ENCODE measurements at places on chromosomes 1 and 21.

DNA sequence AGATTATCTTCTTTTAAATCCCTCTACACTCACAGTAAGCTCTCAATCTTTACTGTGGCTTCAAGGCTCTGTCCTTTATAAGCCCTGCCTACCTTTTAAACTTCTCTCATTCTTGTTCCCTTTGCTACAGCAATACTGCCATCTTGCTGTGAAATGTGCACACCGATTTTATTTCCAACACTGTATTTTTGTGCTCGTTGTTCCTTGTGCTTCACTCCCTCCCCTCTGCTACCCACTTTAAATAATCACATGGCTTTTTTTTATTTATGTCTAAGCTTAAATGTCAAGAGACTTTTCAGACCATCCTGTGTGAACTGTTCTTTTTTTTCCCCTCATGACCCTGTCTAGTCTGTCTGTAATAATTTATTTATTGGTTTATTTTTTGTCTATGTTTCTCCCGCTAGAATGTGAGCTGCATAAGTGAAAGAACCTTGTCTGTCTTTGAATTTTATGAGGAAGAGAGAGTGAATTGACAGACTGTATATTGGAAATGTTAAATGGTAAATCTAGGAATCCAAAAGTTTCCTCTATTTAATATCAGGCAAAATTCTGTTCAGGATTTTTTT, 45.7 kb downstream of the ABCD3 start:
- peak; percentile 38 for DNase-seq

DNA sequence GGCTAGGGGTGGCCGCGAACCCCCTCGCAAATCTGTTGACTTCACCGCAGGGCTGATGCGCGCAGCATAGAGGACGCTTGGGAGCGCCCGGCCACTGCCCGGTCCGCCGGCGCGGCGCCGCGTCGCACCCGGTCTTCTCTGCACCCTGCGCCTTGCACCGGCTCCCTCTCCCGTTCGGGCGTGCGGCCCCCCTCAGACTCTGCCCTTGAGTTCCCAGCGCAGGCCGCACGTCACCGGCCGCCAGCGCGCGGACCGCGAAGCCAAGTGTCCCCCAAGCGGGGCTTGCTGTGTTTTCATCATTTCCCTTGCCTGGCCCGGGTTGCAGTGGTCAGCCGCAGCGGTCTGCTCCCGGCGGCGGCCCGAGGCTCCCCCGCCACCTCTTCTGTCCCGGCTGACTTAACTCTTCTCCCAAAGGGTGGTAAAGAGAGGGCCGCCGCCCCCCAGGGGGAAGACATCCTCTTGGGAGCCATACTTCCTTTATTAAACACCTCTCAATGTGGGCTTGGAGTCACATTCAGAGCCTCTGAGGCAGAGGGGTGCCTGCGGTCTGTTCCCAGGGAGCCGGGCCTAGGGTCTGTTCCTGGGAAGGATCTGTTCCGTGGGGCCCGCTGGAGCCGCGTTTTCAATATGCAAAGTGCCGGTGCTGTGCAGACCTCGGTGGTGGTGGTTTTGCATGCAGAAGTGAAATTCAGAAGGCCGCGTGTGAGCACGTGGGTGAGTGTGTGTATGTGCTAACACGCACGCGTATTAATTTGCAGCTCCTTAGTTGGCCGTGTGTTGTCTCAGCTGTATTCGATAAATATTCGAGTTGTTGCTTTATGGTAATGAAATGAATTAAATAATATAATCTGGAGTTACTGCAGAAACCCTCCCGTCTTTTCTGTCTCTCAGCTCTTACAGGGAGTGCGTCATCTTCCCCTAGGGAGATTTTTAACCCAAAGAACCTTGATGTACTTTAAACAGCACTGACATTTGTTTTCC, 17.6 kb downstream of the PBX1 start:
- DNase-seq, result no peak

DNA sequence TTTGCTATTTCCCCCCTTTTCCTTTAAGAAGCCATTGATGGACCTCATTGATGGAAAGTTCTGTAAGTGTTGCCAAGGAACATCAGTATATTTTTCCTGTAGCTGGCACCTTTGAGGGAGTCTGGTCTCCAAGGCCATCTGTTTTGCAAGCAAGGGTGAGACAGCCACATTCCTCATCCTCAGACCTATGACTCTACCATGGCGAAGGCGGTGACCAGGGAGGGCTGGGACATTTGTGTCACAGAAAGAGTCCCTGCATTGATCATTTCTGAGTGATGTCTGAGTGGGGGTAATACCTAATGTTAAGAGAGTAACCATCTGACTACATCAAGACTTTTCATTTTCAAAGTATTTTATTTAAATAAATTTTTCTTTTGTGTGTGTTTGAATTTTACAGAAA, 35.4 kb downstream of the KIAA0040 start:
- DNase-seq, result no peak

DNA sequence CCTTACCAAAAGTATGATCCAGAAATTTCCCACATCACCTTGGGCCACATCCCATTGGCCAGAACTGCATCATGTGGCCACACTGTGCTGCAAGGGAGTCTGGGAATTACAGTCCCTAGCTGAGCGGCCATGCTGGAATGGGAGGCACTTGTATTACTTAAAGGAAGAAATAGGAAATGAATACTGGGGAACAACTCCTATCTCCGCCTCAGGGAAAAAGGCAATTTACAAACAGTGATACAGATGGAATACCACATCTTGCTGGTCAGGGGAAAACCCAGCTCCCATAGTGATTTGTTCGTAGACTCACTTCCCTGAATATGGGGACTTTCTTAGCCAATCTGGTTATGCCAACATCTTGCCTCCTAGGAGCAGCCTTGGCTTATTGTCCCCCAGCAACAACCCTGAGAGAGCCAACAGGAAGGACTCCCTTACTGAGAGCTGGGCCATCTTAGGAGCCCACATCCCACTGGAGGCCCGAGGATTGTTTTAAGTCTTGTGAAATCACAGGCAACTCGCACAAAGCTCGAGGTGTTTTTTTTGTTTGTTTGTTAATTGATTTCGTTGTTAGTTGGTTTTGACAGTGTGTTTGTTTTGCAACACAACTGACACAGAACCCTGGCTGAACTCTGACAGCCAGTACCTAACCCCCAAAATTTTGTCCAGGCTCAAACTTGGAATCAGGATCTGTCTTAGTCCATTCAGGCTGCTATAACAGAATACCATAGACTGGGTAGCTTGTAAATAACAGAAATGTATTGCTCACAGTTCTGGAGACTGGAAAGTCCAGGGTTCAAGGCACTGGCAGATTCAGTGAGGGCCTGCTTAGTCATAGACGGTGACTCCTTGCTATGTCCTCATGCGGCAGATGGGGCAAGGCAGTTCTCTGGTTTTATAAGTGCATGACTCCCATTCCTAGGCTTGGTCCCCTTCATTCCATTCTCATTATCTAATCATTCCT, 14.9 kb downstream of the CDA start:
- DNase-seq, result no peak

DNA sequence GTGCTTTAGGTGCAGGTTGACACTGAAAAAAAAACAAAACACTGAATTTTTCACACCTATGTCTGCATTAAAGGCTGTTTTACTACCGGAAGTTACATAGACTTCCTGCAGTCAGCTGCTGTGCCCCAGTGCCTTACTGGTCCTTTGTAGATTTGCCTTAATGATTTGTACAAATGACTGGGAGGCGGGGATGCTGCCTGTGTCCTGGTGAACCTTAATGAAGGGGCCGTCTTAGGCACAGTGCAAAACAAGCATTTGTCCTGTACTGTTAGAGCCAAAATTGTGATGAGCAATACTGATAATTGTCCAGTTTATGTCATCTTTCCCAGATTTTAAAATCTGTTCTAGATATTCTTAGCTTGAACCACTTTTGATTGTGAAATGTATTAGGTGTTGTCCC, 90.9 kb upstream of the PGD start:
- no peak for DNase-seq

DNA sequence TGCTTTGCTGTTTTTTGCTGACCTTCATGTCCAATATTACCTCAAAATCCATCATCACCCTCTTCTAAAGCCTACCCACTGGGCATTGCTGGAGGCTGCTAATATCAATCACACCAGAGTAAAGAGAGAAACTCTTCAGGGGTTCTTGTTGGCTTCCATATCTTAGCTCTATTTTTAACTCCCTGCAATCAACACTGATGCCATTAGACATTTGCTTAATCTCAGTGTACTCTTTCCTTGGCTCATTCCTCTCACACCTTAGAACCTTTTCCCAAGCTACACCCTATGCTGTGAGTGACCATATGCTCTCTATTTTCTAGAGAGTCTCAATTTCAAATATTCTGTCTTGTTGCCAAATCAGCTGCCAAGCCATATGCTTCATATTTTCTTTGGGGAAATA, 40.6 kb upstream of the RABGAP1L start:
- DNase-seq, result no peak

- no peak for DNase-seq
Measured at GRCh38 chr1:58256041-58256440, 290.5 kb downstream of the OMA1 start.

- DNase-seq, result no peak
Measured at GRCh38 chr1:220483700-220484099, 44.2 kb upstream of the MARK1 start.

DNA sequence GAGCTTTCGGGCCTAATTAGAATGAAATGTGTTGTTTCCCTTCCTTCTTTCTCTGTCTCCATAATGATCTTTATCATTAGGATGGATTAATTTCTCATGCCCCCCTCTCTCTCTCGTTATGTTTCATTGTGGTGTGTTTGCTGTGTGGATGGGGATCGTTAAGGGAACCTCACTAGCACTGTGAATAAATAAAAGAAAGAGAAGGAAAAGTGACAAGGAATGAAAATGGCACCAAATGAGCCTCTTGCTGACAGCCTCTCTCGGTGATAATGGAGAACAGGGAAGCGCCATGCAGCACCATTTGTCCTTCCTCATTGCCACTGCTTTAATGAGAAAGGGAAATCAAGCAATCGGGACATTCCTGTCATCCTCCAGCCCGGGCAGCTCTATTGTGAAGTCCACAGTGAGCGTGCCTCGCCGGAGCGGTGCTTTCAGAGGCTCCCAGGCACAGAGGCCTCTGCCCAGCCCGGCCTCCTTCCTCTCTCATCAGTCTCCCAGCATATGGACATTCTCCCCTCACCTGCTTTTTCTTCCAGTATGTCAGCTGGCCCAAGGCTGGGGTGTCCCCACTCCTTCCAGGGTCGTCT, 265.7 kb upstream of the TMEM51 start:
- no peak for DNase-seq

DNA sequence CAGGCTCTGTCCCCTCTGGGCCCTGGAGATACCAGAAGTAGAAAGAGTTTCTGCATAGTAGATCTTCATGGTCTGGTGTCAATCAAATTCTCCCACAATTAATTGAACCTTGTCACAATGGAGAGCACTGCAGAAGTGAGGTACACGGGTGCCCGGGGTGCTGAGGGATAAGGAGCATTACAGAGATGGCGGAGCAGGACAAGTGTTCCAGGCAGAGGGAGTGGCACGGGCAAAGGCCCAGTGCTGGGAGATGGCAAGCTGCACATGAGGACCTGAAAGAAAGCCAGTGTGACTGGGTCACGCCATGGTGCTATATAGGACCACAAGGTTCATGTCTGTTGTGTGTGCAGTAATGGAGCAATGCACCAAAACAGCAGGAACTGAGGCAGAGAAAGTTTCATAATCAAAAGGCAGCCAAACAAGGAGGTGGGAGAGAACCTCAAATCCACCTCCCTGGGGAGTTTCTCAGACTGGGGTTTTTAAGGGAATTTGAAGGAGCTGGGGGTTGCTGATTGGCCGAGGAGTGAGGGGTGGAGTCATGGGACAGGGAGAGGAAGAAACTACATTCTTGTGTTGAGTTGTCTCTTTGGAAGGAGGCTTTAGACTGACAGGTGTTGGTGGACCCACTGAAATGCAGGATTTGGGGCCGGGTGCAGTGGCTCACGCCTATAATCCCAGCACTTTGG, 27.7 kb downstream of the ACOT11 start:
- DNase-seq, result no peak

DNA sequence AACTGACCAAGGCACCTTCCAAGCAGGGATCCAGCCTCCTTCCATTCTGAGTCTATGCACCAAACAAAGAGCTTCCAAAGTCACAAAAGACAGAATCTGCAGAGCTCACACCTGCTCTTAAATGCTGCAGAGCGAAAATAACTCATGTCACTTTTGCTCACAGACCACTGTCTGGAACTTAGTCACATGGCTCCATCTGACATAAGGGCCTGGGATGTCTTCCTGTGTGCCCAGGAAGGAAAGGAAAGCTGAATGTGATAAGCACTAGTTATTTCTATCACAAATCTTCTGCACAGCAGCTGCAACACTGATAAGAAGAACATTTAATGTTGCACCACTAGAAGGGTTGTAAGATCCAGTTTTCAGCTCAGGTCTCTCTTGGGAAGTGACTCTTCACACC, 39.5 kb upstream of the SGIP1 start:
- DNase-seq, result no peak

DNA sequence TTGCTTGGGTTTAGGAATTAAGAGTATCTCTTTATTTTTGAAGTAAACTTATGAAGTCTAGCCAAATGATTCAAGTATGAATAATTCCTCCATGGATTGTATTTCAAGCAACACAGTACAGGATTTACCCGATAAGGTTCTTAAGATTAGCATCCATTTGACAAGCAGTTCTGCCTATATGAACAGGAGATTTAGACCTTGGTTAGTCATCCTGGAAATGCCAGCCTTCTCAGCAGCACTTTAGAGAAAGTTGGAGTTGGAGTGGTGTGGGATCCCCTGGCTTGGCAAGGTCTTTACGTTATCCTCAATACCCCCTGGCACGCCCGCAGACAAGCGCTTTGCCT, 1.6 kb downstream of the BCAR3 start:
- DNase-seq, result no peak

GRCh38 chr1:163834778-163835177, 513.0 kb downstream of the NUF2 start:
- DNase-seq, result no peak

GRCh38 chr1:177975588-177976495, 6.0 kb upstream of the SEC16B start:
- no peak for DNase-seq

DNA sequence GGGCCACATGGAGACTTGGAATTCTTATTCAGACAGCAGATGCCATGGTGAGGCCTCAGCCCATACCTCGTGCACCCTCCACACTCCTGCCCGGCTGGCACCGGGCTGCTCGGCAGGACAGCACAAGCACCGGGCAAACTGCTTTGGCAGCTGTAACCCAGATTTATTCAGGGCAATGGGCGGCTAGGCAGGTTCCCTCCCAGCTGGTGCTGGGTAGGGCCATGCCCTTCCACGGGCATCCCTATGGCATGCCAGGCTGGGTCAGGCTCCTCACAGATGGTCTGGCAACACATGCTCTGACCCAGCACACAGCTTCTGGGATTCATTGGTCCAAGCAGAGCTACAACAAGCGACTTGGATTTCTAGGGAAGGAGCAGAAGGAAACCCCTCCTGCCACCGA, 53.4 kb downstream of the ATP1A1 start:
- DNase-seq, result no peak

GRCh38 chr1:195872376-195872775, 735.9 kb downstream of the KCNT2 start:
- no peak for DNase-seq

All from NCI-H2029 treated with DMSO at 0.1 percent for 48 hours (cell line).